NCI-H526 treated with DMSO at 0.1 percent for 48 hours (cell line): ENCODE measurements at places on chromosomes 12 and 14.

- DNase-seq: no peak
Measured at GRCh38 chr14:42407153-42407552, 800.5 kb downstream of the LRFN5 start.

GRCh38 chr14:32319368-32320049, 9.6 kb upstream of the AKAP6 start:
- no peak for DNase-seq

DNA sequence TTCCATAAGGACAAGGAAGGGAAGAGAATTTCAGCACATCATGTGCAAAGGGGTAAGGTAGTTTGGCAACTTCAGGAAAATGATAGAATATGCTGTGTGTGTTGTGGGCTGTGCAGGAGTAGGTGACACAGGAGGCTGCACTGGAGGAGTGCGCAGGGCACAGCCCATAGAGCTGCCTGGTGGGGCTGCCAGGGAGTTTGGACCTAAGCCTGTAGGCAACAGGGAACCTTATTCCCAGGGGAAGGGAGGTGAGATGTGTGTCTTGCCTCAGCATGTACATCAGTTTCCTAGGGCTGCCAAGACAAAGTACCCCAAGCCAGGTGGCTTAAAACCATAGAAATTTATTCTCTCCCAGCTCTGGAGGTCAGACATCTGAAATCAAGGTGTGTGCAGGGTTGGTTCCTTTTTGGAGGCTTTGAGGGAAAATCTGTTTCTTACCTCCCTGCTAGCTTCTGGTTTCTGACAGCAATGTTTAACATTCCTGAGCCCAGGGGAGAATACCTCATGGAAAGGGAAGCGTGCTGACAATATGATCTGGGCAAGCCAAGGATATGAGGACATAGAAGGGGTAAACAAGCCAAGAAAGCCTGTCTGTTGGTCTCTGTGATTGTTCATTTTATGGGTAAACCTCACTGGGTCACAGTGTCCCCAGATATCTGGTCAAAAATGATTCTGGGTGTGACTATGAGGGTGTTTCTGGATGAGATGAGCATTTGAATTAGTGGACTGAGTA, 174.0 kb upstream of the NTF3 start:
- no peak for DNase-seq

DNA sequence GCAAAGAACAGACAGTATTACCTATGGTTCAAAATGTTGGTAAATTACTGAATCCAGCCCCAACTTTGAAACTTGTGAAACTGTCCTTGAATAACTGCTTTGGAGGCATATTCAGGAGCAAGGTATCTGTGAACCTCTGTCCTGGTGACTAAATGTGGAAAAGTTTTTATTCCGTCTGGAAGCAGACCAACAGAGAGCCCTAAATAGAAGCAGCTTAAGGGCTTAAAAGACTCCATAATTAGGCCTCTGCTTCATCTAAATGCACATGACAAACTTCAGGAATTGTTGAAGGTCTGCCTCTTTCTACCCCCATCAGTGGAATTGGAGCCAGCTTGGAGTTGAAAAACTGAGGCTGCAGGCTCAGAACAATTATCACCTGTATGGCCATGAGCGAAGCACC, 276.5 kb downstream of the KCNH5 start:
- no peak for DNase-seq

DNA sequence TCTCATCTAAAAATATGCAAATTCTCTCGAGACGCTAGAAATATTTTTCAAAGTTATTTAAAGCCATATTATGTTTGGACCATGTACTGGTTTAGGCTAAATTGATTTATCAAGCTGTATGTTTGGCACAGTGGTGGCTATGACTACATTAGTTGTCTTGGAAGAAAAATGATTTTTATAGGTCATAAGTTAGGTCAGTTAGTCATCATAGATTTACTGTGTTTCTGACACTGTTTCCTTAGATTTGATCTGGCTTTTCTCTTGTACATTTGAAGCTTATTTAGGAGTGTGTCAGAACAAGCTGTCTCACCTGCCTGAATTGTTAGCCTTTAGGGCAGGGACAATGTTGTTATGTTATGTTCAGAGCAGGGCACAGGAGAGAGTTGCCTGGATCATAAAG, 161.1 kb upstream of the FBXO33 start:
- DNase-seq: no peak

DNA sequence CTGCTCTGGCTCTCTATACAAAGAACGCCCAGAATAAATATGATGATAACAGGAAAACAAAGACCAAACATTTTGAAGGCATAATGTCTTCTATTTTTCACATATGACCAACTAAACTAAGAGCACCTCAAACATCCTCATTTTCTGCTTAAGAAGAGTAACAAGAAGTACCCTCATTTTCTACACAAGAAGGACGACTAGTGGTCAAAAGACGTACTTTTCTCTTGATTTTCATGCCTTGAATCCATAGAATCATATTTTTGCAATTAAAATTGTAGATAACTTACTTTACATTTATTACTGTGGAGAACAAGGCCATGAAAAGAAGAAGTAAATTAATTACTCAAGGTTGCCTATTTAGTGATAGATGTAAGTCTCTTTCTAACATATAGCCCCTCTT, 358.6 kb downstream of the DUSP6 start:
- peak; percentile 56 for DNase-seq

DNA sequence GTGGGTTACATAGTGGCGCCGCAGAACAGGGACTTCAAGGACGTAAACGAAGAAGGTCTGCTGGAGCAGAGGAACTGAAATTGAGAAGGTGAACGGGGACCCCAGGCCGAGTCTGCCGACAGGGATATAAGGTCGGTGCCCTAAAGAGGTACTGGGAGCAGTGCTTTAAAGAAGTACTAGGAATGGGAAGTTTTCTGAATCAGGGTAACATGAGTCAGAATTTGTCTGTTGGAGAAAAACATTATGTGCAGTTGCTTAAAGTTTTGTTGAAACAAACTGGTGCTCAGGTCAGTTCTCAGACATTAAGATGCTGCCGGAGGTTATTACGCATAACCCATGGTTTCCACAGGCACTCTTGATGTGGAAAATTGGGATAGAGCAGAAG, 14.8 kb upstream of the SLC10A1 start:
- no peak for DNase-seq

GRCh38 chr14:75283833-75284563, 5.4 kb downstream of the FOS start:
- no peak for DNase-seq
